ENCODE measurements at places on chromosomes 3 and 15.

- DNase-seq, result no peak
Observed at GRCh38 chr3:138317687-138318086, 12.0 kb downstream of the NME9 start.

DNA sequence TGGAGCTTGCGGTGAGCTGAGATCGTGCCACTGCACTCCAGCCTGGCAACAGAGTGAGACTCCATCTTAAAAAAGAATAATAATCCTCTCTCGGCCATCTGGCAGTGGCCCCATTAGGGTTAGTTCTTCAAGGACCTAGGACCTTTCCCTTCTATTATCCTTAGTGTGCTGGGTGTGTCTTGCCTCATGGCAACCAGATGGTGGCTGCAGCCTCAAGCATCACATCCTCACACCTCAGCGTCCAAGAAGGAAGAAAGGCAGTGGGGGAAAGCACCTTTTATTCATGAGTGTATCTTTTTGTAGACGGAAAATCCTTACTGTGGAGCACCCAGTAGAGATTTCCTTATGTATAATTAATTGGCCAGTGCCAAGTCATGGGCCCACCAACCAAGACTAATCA is 42.7 kb upstream of the TFRC start:
- DNase-seq, result no peak

- DNase-seq, result no peak
Observed at GRCh38 chr3:42275217-42275616, 9.2 kb upstream of the CCK start.

- no peak for DNase-seq
Observed at GRCh38 chr3:23884481-23884880, 32.3 kb downstream of the NKIRAS1 start.

DNA sequence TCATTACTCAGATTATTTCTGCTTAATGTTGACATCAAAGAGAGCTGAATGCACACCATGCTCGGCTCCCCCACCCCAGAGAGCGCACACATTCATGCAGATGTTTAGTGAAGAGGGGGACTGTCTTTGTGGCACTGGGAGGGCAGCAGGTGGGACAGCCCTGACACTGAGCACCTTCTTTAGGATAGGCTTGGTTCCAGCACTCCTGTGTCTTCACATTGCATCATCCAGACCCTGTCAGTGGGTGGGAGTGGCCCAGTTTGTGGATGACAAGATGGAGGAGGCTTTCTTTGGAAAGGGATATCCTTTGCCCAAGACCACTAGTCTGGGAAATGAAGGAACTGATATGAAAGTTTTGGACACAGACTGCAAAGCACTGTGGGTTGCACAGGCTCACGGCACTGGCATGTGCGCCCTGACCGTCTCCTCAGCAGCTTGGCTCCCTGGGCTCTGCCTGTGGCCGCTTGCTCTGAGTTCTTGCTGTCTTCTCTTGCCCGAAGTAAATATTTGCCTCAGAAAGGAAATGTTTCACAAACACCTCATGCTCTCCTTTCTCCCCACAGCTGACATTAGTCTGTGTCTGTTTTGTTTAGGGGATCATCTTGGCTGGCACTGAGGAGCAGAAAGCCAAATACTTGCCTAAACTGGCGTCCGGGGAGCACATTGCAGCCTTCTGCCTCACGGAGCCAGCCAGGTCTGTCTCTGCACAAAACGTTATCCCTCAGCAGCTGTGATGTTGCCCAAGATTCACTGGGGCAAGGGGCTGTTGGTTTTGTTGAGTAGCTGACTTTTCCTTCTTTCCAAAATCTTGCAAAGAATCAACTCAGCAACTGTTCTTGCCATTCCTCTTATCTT is 16.6 kb downstream of the ACAD9 start:
- no peak for DNase-seq

DNA sequence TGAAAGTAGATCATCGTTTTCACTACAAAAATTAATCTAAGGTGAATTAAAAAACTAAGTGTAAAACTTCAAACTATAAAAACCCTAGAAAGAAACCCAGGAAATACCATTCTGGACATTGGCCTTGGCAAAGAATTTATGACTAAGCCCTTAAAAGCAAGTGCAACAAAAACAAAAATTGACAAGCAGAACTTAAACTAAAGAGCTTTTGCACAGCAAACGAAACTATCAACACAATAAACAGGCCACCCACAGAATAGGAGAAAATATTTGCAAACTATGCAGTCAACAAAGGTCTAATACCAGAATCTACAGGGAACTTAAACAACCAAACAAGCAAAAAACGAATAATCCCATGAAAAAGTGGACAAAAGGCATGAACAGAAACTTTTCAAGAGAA is 302.0 kb downstream of the CHST2 start:
- DNase-seq, result no peak

- no peak for DNase-seq
Observed at GRCh38 chr3:191680989-191681597, 220.1 kb downstream of the PYDC2 start.

DNA sequence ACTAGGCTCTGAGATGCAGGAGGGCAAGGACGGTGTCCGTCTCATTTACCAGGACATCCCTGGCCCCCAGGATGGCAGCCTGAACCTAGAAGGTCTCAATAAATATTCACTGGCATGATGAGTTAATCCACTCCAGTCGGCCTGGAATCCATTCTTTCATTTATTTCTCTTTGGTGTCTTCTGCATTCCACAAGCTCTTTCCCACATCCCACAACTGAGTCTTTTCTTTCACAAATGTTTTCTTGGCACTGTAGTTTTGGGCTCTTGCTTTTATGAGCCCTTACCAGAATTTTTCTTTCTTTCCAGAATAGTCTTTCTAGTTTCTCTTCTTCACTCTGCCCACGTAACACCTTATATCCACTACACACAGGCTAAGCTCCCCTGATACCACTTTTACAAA is 778.0 kb downstream of the AGBL1 start:
- no peak for DNase-seq

All from cortex of kidney (tissue), 1 donor.